Body of pancreas (tissue), 4 donors: ENCODE measurements at places on chromosomes 12 and 14. TPM values are rescaled to one million over a fixed set of nuclear protein-coding genes. Genes with fewer than 3 reads are reported as not detected.

DNA sequence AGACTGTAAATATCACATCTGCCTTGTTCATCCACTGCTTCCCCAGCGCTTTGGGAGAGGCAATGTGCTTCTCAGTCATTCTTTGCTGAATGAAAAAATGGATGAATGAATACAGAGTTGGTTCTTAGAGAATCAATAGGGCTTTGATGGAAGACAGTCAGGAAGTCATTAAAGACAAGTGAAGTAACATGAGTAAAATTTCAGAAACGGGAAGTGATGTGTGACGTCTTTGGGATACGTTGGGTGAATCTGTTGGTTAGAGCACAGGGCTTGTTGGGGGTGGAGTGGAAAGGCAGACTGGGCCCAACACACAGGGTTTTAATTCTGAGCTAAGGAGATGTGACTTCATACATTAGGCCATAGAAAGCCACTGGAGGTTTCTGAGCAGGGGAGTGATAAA, 39.0 kb upstream of the NRXN3 start:
- no peaks in the 10 kb centered on the region for H3K36me3 ChIP-seq
- DNase-seq: no peak
- no peaks in the 10 kb centered on the region for H3K27me3 ChIP-seq
- no peaks in the 10 kb centered on the region for H3K4me1 ChIP-seq
- H3K4me3 ChIP-seq: no peak overlapping the region

DNA sequence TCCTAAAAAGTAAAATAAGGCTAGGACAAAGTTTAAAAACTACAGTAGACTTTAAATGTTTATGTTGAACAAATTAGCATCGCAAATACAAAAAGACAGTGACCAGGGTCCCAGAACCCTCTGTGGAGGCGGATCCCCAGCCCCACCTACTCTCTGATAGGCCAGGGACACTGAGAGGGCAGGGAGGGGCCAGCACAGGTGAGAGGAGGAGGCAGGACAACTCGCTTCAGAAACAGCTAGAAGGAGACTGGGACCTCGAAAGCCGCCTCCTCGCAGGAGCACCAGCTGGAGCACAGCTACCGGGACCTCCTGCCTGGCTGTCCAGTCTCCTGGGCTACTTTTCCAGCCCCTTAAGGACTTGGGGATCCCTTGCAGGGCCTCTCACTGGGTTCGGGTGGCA, 992 bp downstream of the DNAH10 start:
- no peak overlapping the region for H3K4me3 ChIP-seq
- no peak overlapping the region for H3K27ac ChIP-seq
- no peaks in the 10 kb centered on the region for H3K36me3 ChIP-seq
- no peaks in the 10 kb centered on the region for H3K27me3 ChIP-seq

GRCh38 chr14:89534902-89535685, 118.1 kb upstream of the FOXN3 start:
- no peaks in the 10 kb centered on the region for H3K36me3 ChIP-seq
- no peak overlapping the region for H3K4me3 ChIP-seq
- H3K27ac ChIP-seq: no peak overlapping the region

GRCh38 chr14:55458800-55459515, 18.5 kb upstream of the TBPL2 start:
- DNase-seq: no peak
- H3K36me3 ChIP-seq: no peaks in the 10 kb centered on the region
- H3K27me3 ChIP-seq: no peaks in the 10 kb centered on the region
- H3K27ac ChIP-seq: no peak overlapping the region

GUCY2C gene
- total RNA-seq: not detected

DNA sequence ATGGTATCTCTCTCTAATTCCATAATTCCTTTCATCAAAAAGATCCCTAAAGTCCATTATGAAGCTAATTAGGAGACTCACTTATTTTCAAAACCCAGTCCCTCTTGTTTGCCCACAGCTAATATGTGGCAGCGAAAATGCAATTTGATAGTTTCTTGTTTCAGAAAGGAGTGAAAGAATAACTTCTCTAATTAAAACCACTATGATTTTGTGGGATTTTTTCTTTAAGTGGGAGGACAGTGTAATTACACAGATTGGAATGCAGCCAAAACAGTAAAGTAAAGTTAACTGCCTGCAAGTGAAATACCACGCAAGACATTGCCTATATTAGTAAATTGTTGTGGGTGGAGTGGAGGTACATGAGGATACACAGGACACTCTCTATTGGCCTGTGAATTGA, 50.0 kb downstream of the PTPRO start:
- H3K36me3 ChIP-seq: no peaks in the 10 kb centered on the region
- H3K4me1 ChIP-seq: no peaks in the 10 kb centered on the region
- no peaks in the 10 kb centered on the region for H3K27me3 ChIP-seq
- no peak overlapping the region for H3K4me3 ChIP-seq
- no peak for DNase-seq

DNA sequence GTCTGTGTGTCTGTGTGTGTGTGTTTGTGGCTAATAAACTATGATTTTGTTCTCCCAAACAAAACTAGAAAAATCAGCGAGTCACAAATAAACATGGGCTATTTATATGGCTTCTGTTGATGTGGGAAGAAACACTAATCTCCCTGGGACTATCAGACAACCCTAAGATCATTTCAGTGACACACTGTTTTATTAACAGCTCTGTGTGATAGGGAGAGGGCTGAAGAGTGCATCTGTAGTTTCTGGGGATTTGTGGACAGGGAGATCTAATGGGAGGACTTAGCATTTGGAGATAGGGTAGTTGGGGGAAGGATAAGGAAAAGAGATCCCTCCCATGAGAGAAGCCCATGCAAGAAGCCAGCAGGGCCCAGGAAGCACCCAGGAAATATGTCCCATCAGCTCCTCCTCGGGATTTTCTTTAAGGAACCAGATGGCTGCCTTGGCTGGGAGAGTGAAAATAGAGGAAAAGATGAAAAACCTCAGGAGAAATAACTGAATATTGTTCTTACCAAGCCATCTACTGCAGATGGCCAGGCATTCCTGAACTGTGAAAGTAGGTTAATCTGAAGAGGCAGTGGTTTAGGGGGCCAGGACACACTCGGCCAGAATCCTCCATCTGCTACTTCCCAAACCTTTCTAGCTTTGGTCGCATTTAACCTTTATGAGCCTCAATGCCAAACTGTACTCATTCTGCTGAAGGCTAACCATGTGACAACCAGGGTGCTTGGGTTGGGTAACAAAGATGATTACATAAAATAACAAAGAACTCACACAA, 253.4 kb downstream of the BTG1 start:
- H3K36me3 ChIP-seq: no peaks in the 10 kb centered on the region
- no peaks in the 10 kb centered on the region for H3K27me3 ChIP-seq
- H3K4me1 ChIP-seq: peaks cover 14% of the 10 kb centered on the region

GRCh38 chr14:43981135-43981768, 525.8 kb downstream of the FSCB start:
- no peak overlapping the region for H3K27ac ChIP-seq
- DNase-seq: no peak
- no peak overlapping the region for H3K4me3 ChIP-seq
- no peaks in the 10 kb centered on the region for H3K4me1 ChIP-seq
- no peaks in the 10 kb centered on the region for H3K27me3 ChIP-seq

GRCh38 chr12:45913631-45914030, 76.7 kb downstream of the SCAF11 start:
- no peak overlapping the region for H3K4me3 ChIP-seq
- H3K27me3 ChIP-seq: no peaks in the 10 kb centered on the region
- no peak for DNase-seq
- no peak overlapping the region for H3K27ac ChIP-seq
- peaks cover 18% of the 10 kb centered on the region for H3K4me1 ChIP-seq

DNA sequence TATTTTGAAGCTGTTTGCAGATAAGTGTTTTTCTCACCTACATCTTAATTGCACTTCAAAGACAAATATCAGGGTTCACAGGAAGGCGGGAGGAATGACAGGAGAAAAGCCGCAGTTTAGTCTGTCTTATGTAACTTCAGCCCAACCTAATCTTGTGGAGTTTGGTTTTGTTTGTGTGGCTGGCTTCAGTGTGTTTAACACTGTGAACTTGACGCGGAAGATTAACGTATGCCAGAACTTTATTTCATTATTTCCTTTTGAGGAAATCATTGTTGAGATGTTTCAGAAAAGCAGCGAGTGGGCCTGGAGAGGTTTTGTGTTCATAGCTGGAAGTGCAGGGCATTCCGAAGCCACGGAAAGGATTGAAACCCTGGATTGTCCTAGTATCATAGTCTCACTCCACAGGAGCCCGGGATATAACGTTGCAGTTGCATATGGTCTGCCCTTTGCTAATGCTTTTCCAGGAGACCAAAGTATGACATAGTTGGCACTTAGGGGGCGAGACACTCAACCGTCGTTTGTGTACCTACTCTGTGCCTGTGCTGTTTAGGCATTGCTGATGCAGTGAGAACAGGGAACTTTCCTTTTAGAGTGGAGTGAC, 2.0 kb downstream of the PELI2 start:
- peak; percentile 48 for DNase-seq
- peaks cover 71% of the 10 kb centered on the region for H3K4me1 ChIP-seq
- peak overlapping the region; percentile 91 for H3K4me3 ChIP-seq
- no peaks in the 10 kb centered on the region for H3K27me3 ChIP-seq
- peak overlapping the region; percentile 92 for H3K27ac ChIP-seq
- H3K36me3 ChIP-seq: no peaks in the 10 kb centered on the region

CLEC12A gene
- 0.99 TPM for total RNA-seq
